ENCODE measurements at places on chromosomes 7 and 10. TPM values are rescaled to one million over a fixed set of nuclear protein-coding genes. Genes with fewer than 3 reads are reported as not detected.
A peak's percentile ranks its signal among the peaks of the same experiment; 100 is the strongest.

- no peak for DNase-seq
Measured at GRCh38 chr7:148192491-148192890, 398.1 kb upstream of the C7orf33 start.

GRCh38 chr10:74651565-74651964 is 174.8 kb upstream of the KAT6B start:
- DNase-seq = no peak

DNA sequence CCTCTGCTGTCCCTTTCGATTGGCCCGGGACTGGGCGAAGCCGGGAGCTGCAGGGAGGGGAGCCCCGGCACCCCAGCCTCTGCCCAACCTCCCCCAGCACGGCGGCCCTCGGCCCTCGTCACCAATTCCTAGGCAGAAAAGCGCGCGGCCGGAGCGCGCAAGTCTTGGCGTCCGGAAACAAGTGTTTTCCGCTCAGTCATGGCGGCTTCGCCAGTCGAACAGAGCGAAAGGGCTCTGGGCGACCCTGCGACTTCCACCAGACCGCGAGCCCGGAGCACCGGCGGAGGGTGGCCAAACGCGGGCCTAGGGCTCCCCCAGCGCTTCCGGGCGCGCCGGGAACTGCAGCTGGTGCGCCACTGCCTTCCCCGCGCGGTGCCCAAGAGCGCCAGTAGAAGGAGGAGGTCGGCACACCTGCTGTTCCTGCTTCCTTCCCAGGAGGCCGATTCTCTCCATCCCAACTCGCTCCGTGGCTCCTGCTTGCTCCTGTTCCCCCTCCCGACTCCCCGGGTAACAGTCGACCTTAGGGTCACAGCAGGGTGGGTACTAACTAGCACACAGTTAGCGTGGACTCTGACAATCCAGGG is 729.9 kb downstream of the ZWINT start:
- peak; percentile 82 for DNase-seq

DNA sequence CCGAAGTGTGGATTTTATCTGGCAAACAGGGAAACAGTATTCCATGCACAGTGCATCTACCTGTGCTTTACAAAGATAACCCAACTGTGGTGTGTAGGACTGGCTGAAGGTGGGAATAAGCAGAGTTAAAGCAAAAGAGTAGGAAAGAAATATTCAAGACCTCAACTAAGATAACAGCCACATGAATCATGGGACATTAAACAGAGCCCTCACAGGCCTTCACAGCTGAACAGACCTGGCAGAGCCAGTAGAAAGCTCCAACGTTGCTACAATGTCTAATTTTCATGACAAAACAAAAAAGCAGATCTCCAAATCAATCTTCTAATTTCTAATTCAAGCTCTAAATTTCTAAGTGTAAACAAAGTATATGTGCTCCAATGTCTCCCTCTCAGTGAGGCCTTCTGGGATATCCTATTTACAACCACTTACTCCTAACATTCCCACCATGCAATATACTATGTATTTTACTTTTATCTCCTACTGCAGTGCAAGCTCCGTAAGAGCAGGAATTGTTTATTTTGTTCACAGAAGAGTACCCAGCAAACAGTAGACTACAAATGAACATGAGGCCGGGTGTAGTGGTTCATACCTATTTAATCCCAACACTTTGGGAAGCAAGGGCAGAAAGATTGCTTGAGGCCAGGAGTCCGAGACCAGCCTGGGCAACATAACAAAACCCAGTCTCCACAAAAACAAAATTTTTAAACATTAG is 63.5 kb downstream of the UBE2H start:
- no peak for DNase-seq

DNA sequence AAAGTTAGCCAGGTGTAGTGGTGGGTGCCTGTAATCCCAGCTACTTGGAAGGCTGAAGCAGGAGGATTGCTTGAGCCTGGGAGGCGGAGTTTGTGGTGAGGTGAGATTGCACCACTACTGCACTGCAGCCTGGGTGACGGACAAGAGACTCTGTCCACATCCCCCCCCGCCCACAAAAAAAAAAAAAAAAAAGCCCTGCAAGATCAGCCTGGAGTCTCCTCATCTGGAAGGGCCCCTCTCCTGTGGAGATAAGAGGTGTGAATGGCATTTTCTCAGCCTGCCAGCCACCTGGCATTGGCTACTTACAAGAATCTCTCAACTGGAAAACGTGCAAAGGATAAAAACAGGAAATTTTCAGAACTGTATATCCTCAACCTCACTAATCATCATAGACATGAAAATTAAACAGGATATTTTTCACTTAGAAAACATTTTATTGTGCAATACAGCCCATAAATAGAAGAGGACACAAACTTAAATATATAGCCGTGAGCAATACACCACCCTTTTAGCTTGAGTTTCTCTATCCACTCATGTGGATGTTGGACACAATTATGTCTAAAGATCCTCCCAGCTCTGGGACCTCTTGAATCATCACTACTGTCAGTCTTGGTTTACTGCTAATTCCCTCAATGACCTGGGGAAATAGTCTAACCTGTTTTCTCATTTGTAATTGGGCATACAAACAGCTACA is 11.3 kb upstream of the TSPAN15 start:
- peak; percentile 54 for DNase-seq

- DNase-seq = no peak
Measured at GRCh38 chr7:47492716-47493325, 89.1 kb downstream of the TNS3 start.

WEE2 gene
- total RNA-seq = not detected

MSMB gene
- not detected for total RNA-seq
